ENCODE measurements at places on chromosomes 13 and 19.

DNA sequence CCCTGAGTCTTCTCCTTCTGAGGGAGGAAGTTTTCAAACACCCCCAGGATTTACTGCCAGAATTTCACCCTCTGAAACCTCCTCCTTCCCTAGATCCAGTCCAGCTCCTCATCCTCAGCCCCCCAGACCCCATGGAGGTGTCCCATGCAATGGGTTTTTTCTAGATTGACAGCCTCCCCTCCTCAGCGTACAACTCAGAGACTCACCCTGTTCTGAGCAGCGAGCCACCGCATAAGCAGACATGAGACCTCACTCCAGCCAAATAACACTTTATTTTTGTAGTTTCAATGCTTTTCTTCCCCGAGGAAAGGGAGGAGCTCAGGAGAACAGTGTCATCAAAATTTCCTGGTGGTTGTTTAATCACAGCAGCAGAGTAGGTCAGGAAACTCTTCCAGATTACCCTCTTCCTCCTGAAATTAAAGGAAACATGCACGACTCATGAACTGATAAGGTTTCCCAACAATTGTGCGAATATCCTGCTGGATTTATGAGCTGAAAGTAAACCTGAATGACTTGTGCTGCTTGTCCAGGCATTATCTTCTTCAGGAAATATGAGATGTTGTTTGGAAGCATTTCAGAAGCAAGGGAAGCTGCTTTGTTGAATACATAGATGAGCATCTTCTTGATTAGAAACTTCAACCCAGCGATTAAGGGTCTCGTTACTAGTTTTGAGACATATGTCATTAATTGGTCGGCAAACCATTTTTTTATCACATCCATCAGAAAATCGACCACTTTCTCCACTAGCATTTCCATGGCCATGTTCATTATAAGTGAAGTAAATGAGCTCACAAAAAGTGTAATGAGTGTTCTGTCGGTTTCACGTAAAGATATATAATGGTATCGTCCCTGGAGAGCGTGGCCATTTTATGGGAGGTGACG is 36.2 kb downstream of the ERICH4 start:
- DNase-seq: no peak

- no peak for DNase-seq
These were observed 191.5 kb downstream of the TEX29 start for GRCh38 chr13:111511805-111512504.

GRCh38 chr13:108342369-108343289 is 73.1 kb downstream of the TNFSF13B start:
- DNase-seq: peak; percentile 6

- no peak for DNase-seq
These were observed 88.3 kb downstream of the PDS5B start for GRCh38 chr13:32674503-32674902.

GRCh38 chr19:3392480-3392879 is 26.1 kb downstream of the NFIC start:
- no peak for DNase-seq

DNA sequence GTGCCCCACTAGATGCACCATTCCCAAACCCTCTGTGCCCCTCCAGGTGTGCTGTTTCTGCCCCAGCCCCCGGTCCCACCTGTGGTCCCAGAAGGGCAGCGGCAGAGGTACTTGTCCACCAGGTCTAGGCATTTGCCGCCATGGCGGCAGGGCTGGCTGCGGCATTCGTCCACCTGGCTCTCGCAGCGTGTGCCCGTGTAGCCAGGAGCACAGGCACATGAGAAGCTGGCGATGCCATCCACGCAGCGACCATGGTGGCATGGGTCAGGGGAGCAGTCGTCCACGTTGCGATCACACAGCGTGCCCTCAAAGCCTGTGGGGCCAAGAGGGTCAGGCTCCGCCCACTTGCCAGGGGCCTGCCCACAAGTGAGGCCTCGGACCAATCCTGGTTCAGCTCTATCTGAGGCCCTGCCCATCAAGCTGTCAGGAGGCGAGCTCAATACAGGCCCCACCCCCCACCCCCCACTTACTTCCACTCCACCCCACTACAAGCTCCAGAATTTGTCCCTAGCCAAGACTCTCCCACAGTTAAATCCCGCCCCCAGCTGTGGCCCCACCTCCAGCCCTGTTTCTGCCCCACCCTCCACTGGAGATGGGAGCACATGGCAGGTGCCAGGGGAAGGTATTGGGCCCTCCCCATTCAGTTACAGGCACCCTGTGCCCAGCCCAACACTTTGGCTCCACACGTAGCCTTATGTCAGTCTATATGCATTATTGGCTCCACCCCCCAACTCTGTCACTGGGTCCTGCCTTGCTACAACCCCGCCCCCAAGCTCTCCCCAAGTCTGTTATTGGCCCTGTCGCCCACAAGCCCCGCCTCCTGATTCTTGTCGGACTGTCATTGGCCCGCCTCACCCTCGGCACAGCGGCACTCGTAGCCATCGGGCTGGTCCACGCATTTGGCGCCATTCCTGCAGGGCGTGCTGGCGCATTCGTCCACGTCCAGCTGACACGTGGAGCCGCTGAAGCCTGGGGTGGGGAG is 13.5 kb downstream of the NOTCH3 start:
- DNase-seq: no peak

GRCh38 chr19:50712833-50713232 is 6.8 kb downstream of the SHANK1 start:
- DNase-seq: no peak

GRCh38 chr19:812049-812746 is 9.6 kb downstream of the PLPPR3 start:
- DNase-seq: no peak

Data from mammary epithelial cell (primary cell).